BJ (cell line): ENCODE measurements at places on chromosomes 11 and 22. TPM values are rescaled to one million over a fixed set of nuclear protein-coding genes. Genes with fewer than 3 reads are reported as not detected.

The GAB4 gene
- polyA plus RNA-seq: not detected in 2 replicates

The MS4A13 gene
- not detected in 2 replicates for polyA plus RNA-seq

GRCh38 chr11:2440646-2441045 lies 3.7 kb downstream of the TRPM5 start:
- DNase-seq: no peak

- DNase-seq: no peak
Observed at GRCh38 chr11:102912482-102912830, 37.7 kb upstream of the MMP12 start.
